Neural progenitor cell (in vitro differentiated cells): ENCODE measurements at places on chromosomes 1 and 21. TPM values are rescaled to one million over a fixed set of nuclear protein-coding genes. Genes with fewer than 3 reads are reported as not detected.
A peak's percentile ranks its signal among the peaks of the same experiment; 100 is the strongest.

KCNT2 gene
- 24.1 and 29.8 TPM in 2 replicates for total RNA-seq

GRCh38 chr1:198741744-198742143 is 102.9 kb downstream of the PTPRC start:
- H3K4me3 ChIP-seq: no peak overlapping the region
- peaks cover 14% of the 10 kb centered on the region for H3K4me1 ChIP-seq
- peak; percentile 35 for DNase-seq
- no peak overlapping the region for H3K27ac ChIP-seq

BLACAT1 gene
- 13.9 and 25.7 TPM in 2 replicates for total RNA-seq

GRCh38 chr1:38238294-38238693 is 191.7 kb upstream of the POU3F1 start:
- H3K27me3 ChIP-seq: no peaks in the 10 kb centered on the region
- H3K36me3 ChIP-seq: no peaks in the 10 kb centered on the region
- peaks cover 8% of the 10 kb centered on the region for H3K4me1 ChIP-seq
- no peak overlapping the region for H3K4me3 ChIP-seq
